ENCODE measurements at places on chromosomes 11 and 22. TPM values are rescaled to one million over a fixed set of nuclear protein-coding genes. Genes with fewer than 3 reads are reported as not detected.

The BAIAP2L2 gene
- total RNA-seq = not detected

- DNase-seq = no peak
These were observed at the start of gene HORMAD2 for GRCh38 chr22:30079952-30080533. TSS of gene HORMAD2 (plus strand) at chr22:30080464. CDS start at chr22:30093953, 13,489 bp downstream.

DNA sequence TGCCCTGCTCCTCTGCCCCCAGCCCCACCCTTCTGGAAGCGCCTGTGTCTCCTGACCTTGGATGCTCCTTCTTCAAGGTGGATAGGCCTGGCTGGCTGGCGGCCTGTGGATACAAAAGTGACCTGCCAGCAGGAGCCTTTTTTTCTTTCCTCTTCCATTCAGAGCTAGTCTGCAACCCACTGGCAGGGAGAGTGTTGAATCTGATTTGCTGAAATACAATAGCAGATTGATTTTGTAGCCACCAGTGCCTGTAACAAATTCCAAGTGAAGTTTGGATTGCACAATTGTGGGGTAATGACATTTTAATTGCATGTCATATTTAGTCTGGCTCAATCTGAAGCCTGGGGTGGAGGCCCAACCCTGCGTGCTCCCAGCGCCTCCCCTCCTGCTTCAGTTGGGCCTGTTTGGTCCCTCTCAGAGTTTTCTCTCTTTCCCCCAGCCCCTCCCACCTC, 97.2 kb downstream of the GRIK4 start:
- no peak for DNase-seq

DNA sequence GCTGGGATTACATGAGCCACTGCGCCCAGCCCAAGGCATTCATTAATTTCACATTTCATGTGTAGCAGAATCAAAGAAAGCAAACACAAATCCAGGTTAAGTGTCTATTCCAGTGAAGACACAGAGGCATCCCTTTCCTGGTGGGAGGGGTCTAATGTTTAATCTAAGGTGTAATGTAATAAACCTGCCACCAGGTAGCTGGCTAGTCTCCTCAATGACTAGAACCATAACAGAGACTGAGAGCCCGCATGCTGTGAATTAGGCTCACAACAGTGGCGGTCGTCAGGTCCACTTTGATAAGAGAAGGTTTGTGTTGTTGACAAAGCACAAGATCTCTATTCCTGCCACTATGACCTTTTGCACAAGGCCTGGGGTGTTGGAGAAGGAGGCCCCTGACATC, 64.2 kb upstream of the ADA2 start:
- no peak for DNase-seq

- DNase-seq = no peak
These were observed 302.1 kb downstream of the CADM1 start for GRCh38 chr11:115202074-115202473.
